ENCODE measurements at places on chromosomes 16 and 17. TPM values are rescaled to one million over a fixed set of nuclear protein-coding genes. Genes with fewer than 3 reads are reported as not detected.

KRT36 gene
- not detected for total RNA-seq

SGSM2 gene
- 39.0 TPM for total RNA-seq

ASPHD1 gene
- 4.5 TPM for total RNA-seq

SYCE1L gene
- 4.2 TPM for total RNA-seq

TRIM65 gene
- 17.2 TPM for total RNA-seq

CYB5B gene
- 108 TPM for total RNA-seq

TP53TG3E gene
- not detected for total RNA-seq

KRTAP9-8 gene
- total RNA-seq = not detected
